ENCODE measurements at places on chromosomes 5 and 9.

DNA sequence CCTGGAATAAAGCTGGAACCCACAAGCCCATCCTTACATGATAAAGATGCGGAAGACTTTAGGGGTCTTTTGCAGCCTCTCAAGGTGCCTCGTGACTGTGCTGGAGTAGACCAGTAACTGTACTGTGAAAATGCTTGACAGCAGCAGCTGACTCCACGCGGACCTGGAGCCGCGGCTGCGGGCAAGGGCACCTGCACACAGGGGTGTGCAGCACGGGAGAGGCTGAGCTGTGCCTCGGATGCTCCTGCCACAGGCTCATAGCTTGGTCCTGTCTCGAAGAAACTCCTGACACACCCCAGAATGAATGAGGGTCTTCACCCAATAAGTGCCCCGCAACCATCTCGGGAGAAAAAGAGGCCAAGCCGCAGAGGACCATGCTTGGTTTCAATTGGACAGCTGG lies 40.3 kb upstream of the CEP72 start:
- DNase-seq: no peak

GRCh38 chr9:127943731-127944144 lies 6.1 kb upstream of the DPM2 start:
- peak; percentile 54 for DNase-seq

DNA sequence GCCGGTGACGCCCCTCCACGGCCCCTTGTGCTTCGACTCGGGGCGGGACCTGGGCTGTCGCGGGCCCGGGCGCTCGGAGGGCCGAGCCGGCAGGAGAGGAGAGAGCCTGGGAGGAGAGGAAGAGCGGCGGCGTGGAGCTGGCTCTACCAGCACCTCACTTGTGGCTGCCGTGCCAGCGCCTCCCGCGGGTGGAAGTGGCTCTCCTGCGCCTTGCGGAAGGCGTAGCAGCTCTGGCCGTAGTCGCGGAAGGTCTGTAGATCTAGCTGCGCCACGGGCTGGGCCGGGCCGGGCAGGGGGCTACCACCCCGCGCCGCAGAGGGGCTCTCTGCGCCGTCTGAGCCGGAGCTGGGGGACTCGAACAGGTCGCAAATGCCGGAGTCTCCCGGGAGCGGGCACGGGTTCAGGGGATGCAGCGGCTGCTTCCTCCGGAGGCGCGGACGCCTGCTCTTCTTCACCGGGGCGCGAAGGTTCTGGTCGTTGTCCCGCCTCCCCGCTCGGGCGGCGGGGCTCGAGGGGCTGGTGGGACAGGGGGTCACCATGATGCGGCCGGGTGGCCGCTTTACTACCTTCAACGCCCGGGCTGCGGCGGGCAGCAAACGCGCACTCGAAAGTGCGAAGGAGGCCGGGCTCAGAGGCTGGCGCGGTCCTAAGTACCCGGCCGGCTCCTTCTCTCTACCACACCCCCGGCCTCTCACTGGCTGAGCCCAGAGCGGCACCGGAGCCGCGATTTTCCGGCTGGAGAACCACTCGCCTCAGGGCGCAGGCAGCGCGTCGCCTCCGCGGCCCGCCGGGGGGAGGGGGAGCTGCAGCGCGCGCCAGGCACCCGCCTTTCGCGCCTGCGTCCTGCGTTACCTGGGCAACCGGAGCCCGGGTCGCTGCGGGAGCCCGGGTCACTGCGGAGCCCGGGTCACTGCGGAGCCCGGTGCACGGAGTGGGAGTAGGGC lies at the start of gene CCNO:
CCNO (minus strand) TSS at position 624 of the 944 bp plus-strand sequence; CDS start at position 539, 85 bp downstream.
- peak; percentile 90 for DNase-seq

DNA sequence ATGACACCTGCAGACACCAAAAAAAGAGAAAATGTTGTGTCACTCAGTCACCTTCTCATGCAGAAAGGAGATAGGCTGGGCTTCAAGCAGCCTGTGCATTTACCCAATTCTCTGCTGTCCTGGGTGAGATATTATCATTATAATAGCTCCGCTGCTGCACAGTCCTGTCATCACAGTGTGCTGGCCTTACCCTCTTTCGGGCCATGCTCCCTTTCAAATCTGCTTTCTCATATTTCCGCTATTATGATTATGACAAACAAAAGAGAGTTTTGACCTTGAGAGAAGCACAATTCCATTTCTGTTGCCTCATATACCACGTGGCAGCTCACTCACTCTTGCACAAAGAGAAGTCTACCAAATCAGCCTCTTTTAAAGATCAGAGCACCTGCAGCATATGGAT lies 1350.1 kb upstream of the ACO1 start:
- DNase-seq: no peak

DNA sequence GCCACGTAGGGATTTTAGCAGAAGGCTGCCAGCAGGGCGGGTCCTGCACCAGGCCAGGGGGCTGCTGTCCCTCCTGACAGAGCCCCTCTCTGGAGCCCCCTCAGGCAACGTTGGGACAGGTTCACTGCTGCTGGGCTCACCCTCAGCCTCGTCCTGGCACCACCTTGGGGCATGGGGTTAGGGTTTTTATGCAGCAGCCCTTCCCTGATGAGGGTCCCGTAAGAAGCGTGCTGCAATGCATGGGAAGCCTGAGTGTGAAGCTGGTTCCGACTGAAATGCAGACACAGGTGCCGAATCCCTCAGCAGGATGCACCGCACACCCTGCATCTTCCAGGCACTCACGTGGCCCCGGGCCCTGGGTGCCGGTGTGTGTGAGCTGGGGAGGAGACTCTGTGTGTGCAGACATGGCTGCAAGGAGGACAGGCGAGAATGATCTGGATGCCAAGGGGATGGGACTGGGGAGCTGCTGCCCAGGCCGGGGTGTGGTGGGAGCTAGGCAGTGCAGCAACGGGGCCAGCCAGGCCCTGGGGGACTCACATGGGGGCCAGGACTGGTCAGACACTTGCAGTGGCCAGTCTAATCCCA lies 27.1 kb downstream of the ZDHHC11B start:
- no peak for DNase-seq

DNA sequence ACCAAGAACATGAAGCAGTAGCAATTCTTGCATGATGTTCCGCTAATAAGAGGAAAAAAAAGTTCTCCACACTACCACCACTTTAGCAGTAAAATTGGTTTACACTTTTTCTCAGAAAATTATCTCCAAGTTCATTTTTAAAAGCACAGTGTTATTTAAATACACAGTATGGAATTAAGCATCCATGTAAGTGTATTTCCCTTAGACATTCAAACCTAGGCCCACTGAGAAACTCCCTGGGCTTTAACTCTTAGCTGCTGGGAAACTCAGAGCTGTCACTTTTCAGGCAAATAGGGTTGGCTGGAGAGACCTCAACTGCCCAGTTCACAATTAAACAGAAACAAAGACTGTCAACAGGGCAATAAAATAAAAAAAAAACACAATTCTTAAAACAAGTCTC lies 2.7 kb downstream of the GNAQ start:
- no peak for DNase-seq

DNA sequence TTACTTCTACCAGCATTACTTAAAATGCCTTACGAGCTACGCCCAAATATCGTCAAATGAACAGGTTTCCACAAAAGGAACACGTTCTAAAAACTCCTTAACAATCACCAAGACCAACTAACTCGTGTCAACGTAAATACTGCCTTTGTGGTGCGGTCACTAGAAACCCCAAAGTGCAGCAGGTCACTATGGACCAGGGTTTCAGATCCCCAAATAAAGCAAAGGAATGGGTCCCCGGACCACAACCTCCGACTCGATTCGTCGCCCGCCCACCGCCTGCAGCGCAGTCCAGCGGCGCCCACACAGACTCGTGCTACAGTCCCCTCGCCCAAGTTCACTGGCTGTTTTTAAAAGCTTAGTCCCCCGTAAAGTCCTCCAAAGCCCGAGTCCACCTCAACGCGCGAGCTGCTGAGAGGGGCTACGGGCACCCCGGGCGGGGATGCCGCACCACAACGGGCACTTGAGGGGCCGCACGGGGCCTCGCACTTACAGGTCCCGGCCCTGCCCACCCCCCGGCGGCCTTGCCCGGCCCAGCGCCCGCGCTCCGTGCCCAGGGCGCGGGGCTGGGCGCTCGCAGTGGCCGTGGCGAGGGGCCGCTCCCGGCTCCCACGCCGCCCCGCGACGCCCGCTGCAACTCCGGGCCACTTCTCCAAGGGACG lies 1.1 kb downstream of the NFIB start:
- peak; percentile 29 for DNase-seq

GRCh38 chr5:131413605-131414559 lies 150.0 kb downstream of the CDC42SE2 start:
- no peak for DNase-seq

- no peak for DNase-seq
Measured at GRCh38 chr9:94606646-94607422, 13.2 kb upstream of the FBP2 start.

GRCh38 chr9:70746760-70747159 lies 332.3 kb upstream of the KLF9 start:
- DNase-seq: no peak

DNA sequence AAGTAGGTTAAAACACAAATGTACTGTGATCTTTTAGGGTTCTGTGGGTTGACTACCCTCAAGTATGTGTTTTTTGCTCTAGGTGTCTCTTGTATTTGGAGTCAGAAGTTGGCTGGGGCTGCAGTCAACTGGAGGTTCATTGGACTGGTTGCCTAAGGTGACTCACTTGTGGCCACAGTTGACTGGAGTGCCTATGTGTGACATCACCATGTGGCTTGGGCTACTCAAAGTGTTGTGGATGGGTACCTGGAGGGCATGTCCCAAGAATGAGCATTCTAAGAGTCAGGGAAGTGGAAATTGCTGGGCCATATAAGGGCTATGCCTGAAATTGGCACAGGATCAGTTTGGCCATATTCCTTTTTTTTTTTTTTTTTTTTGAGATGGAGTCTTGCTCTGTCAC lies 27.4 kb downstream of the SNX30 start:
- DNase-seq: peak; percentile 97

DNA sequence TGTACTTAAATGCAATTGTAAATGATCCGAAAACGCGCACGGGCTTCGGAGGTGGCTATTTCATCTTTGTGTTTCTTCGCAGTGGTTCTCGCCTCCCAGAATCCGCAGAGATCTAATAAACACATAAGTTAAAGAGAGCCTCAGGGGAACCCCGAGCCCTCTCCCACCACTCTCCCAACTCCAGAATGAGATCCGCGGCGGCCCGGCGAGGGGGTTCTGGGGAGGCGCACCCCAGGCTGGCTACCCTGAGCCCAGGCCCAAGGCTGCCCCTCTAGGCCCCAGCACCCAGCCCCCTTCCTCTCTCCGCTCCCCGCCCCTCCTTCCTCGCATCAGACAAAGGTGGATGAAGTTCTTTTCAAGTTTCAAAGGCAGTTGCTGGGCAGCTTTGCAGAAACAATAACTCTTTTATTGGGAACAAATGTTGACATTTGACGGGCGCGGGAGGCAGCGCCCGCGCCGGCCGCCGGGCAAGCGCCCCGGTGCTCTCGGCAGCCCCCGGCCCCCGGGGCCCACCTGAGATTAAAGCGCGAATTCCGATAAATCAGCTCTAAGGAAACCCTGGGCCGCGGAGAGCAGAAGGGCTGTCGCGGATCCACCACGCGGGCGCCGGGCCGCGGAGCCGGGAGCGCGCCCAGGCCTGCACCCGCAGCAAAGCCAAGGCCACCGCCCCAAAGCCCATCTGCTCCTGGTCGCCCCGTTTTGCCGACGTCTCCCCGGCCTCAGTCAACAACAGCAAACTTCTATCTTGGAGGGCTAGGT lies 8.4 kb downstream of the IRX2 start:
- no peak for DNase-seq

- peak; percentile 46 for DNase-seq
Measured at GRCh38 chr5:176658817-176659511, 11.7 kb downstream of the TSPAN17 start.

DNA sequence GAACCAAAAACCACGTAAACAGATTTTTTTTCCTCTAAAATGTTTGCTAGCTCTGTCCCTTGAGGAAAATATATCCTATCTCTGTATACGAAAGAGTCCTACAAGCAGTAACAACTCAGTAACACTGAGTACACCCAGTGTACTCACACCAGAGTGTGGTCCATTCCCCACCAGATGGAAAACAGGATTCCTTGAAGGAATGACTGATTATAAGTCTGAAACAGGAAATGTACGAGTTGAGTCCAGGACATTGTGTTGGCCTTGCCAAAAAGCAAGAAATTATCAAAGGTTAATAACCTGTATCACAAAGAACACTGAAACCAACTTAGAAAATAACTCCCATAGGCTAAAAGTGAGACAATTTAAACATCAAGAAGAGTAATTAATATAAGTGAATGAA lies 20.4 kb downstream of the GOLPH3 start:
- DNase-seq: no peak

GRCh38 chr9:129557192-129558036 lies 63.5 kb downstream of the C9orf50 start:
- DNase-seq: peak; percentile 98

GRCh38 chr5:141780240-141780951 lies 97.8 kb downstream of the PCDH1 start:
- no peak for DNase-seq

GRCh38 chr9:32331240-32331639 lies 53.2 kb upstream of the ACO1 start:
- no peak for DNase-seq

GRCh38 chr5:44278469-44278868 lies 110.8 kb downstream of the FGF10 start:
- DNase-seq: no peak

- no peak for DNase-seq
Measured at GRCh38 chr9:1882711-1883403, 132.3 kb upstream of the SMARCA2 start.

- DNase-seq: peak; percentile 89
Measured at GRCh38 chr5:61228691-61229280, 66.5 kb upstream of the SMIM15 start.

- no peak for DNase-seq
Measured at GRCh38 chr9:120532891-120533290, 47.1 kb downstream of the CDK5RAP2 start.

GRCh38 chr9:69798744-69799143 lies 21.9 kb upstream of the CFAP95 start:
- peak; percentile 62 for DNase-seq

All from M059J (cell line).